Activated CD4-positive, CD25-positive, alpha-beta regulatory T cell (primary cell): ENCODE measurements at places on chromosomes 13 and 19.

DNA sequence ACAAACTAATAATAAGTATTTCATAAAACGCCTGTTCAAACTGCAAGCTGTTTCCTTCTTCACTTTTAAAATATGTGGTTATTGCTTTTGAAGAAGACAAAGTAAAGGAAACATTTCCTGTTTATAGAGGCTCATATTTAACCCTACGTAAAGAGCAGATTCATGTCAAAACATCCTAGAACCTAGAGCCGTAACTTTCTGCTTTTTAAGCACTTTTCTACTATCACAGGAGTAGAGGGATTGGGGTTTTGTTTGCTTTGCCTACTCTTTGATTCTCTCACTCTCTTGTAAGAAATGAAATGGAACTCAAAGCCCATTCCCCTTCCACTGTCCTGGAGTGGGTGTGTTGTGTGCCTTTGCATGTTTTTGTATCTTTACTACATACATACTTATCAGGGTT is 54.0 kb upstream of the GPR183 start:
- DNase-seq = no peak

- no peak for DNase-seq
Measured at GRCh38 chr19:48284896-48285295, 15.0 kb downstream of the ZNF114 start.

DNA sequence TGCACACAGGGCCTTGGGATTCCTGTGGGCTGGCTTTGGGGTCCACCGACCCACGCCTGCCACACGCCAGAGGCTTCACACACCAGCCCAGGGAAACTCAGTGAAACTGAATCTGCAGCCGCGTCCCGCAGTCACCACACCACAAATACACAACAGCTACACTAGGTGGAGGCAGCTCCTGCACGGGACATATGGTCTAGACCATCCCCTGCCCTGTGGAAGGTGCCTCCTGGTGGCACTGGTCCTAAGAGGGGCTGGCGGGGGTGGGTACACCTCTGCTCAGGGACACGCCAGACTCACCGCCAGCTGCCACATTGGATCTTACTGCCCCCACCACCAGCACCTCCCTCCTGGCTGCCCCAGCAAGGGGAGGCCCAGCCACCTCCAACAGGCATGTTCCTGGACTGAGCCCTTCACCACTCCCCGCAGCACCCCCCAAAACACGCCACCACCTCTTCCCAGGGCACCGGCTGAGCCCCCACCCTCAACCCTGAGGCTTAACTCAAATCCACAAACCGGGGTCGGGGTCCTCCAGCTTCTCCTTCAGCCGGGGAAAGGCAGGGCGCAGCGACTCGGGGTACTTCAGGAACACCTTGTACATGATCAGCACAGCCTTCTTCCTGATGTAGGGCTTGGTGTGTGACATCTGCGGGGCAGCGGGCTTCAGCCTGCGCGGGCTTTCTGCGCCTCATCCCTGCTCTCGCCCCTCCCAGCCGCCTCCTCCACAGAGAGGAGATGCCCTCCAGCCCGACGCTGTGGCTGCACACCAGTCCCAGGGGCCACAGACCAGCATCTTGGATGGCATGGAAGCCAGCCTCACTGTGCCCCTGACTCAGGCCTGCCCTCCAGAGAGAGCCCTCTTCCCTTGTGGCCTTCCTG is 21.2 kb downstream of the AP3D1 start:
- DNase-seq = no peak

- no peak for DNase-seq
Measured at GRCh38 chr19:17005000-17005399, 21.6 kb downstream of the CPAMD8 start.

DNA sequence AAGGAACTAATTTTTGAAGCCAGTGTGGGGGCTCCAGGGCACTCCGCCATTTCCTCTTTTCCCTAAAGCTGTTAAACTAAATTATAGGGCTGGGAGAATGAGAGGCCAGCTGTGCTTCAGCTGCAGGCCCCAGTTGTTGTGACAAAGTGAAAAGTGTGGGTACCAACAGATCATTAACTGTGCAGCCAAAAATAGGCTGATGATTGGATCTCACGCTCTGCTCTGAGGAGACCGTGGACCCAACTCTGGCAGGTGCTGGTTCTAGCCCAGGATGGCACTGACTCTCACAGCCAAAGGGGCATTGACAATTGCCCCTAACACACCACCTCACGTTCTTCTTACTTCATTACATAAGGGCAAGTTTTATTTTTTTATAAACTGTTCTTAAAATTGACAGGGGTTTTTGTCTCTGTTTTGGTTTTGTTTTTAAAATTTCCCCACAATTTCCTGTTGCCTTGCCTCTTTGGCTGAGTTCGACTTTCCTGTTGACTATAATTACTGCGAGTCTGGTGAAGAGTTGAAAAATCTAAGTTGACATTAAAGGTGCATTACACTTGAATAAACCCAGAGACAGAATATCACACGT is 391.0 kb downstream of the FGF9 start:
- DNase-seq = no peak

- DNase-seq = peak; percentile 68
Measured at GRCh38 chr13:79451500-79451962, 29.4 kb upstream of the NDFIP2 start.

- DNase-seq = no peak
Measured at GRCh38 chr19:17324357-17325114, 10.1 kb downstream of the ANO8 start.

DNA sequence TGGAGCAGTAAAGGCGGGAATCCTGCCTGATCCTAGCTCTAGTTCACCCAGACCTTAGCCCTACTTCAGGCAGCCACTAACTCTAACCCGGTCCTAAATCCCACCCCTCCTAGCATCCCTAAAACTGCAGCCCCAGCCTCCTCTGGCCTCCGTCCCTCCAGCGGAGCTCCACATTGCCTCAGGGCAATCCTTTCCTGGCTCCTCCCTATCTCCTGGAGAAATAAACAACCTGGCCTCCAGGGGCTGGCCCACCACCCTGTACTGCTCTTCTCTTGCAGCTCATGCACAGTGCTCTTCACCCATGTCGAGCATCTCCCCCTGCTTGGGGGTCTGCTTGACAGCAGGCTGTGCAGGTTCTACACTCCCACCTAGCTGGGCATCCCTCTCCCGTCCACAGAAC is 6.7 kb downstream of the POU2F2 start:
- DNase-seq = no peak

- no peak for DNase-seq
Measured at GRCh38 chr13:39457274-39457673, 145.7 kb downstream of the LHFPL6 start.

- no peak for DNase-seq
Measured at GRCh38 chr13:63684822-63685221, 2269.2 kb upstream of the PCDH20 start.

DNA sequence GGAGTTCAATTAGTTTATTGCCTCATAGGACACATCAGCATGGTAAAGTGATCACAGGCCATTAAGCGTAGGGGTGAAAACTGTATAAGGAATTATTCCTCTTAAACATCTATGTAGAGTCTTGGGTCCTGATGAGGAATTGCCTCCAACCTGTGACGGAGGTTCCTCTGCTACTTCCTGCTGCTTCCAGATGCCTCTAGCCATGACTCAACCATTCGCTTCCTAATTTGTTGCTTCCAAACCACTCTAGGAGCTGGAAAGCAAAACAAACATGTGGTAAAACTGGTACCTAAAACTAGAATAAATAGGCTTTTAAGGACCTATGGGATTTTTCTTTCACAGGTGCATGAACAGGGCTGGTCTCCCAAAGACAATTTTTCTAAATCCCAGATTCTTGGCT is 253.8 kb downstream of the KLF12 start:
- no peak for DNase-seq

- DNase-seq = no peak
Measured at GRCh38 chr13:80447747-80448146, 106.8 kb upstream of the SPRY2 start.

DNA sequence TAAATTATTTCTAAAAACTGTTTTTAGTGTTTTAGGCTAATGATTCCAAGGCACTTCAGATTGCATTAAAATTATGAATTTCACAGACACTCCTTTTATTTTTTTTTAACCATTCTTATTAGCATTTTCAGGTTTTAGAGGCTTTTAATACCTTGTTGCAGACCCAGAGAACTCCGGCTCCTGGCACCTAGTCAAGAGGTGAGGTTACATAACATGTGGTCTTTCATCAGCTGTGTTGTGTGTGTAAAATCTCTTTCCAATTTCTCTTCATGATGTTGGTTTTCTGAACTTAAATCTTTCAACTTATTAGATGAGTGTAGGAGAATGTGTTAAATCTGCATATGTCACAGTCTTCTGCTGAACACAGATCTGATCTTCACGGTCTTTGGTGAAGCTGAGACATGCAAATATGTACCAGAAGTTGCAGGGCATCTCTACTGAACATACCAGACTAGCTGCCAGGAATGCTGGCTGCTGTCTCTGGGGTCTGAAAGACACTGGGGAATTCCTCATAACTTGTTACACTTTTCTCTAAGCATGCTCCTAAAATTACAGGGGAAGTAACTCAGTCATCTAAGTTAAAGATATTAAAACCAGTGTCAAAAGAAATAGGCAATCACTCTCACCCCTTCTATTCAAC is 1165.3 kb downstream of the EFNB2 start:
- no peak for DNase-seq

DNA sequence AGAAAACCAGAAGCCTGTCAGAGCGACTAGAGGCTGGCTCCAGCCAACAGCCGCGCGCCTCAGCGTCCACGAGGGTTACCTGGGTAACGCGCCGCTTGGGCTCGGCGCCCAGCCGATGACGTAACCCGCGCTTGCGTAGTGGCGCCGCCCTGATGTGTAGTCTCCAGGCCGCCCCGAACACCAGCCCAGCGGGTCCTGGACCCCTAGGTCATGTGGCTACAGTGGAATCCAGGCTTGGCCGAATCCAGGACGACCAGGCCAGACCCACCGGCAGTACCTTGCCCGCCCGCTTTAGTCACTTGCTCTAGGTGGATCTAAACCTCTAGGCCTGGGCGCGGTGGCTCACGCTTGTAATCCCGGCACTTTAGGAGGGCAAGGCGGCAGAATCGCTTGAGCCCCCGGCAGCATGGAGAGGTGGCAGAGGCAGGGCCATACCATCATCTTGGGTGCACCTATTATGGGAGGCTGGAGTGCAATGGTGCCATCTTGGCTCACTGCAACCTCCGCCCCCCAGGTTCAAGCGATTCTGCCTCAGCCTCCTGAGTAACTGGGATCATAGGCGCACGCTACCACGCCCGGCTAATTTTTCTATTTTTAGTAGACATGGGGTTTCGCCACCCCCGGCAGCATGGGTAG is 7.2 kb upstream of the ZNF606 start:
- peak; percentile 25 for DNase-seq

DNA sequence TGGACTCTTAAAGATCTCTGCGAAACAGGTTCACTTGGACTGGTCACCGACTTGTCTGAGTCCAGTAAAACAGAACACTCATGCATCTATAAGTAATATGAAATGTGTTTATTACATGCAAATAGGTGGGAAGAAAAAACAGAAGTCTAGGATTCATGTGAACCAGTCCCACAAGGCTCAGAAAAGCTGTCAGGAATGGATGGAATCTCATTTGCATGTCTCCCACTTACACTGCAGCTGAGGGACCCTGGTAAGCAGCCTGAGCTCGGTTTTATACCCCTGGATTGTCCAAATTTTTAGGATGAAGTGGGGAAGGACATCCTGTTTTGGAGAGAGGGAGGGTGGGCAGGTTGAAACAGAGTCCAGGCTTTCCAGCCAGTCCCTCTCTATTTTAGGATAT is 1545.1 kb upstream of the PCDH20 start:
- no peak for DNase-seq

DNA sequence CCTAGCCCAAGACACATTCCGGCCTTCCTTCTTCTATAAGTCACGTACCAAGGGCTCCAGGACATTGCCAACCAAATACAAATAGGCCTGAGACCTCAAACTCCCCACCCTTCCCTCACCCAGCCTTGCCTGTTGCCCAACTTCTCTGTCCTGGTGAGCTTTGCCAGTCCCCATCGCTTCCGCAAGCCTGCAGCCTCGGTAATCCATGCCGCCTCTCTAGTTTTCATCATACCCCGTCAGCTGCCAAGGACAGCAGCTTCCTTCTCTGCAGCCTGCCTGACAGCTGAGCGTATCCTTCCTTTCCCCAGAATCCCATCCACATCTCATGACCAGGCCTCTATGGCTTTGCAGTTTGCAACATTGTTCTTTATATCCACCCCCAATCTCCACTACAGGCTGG is 36.6 kb upstream of the POMP start:
- no peak for DNase-seq

DNA sequence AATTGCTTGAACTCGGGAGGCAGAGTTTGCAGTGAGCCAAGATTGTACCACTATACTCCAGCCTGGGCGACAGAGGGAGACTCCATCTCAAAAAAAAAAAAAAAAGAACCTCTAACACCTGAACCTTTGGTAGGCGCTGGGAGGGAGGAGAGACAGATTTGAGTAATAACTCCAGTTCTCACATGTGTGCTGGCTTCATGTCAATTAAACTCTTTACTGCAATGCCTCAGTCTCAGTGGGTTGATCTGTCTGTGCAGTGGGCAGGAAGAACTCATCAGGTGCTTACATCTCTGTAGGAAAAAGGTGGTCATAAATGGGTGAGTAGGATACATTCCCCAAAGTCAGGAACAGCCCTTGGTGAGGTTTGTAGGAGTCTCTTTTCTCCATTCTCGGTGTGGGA is 85.1 kb upstream of the ABCC4 start:
- no peak for DNase-seq

DNA sequence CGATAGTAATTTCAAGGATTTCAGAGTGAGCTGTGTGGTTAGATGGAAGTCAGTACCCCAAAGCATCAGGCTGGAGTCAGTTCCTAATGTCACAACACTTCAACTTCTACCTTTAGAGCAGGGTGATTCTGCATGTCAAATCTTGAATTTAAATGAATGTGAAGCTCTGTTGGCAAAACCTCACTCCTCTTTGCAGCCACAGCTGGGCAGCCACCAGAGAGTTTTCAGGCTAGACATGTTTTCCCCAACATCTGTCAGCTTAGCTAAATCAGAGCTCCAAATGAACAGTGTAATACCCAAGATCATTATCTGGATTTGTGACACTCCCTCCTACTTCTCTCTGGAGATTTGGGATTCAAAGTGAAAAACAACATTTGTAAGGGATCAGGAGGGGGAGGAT is 33.7 kb upstream of the OLFM4 start:
- no peak for DNase-seq

DNA sequence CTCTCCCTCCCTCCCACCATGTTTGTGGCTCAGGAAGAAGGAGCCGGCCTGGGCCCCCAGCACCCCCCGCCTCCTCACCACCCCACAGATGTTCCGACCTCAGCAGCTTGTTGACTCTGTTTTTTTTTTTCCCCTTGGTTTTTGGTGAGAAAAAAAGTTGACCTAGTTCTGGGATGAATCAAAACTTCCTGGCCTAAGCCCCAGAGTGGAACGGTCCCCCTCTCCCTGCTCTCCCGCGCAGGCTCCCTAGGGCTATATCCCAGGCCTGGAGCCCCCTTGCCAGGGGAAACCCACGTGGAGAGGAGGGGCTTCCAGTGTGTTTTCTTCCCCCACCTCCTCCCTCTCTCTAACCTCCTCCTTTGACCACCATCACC is 4.0 kb downstream of the COL5A3 start:
- DNase-seq = no peak
